Tibial artery (tissue), 4 donors: ENCODE measurements at places on chromosomes 13 and 19.

DNA sequence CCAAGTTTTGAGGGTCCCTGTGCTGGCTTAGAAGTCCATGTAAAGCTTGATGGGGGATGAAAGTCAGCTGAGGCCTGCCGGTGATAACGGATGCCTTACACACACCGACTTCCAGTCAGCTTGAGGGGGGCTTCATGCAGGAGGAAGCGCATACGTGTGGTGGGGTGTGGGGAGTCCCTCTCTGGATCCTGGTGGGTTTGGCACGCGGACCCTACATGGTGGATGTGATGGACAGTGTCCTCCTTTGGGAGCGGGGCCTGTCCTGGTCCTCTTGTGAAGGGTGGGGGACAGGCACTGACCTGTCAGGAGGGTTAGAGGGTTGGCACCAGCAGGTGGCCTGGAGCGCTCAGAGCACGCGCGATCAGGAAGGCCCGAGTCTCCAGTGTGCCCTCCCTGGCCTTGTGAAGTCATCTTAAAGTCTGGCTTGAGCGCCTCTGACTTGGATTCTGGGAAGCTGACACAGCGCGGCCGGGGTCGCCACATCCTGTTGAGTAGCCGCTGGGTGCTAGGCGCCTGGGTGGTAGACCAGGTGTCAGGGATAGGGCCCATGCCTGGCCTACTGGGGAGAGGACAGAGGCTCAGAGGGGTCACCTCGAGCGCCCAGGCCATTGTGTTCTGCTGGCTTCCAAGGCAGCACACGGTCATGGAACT lies 2.9 kb downstream of the DAZAP1 start:
- DNase-seq: no peak

GRCh38 chr19:6214881-6215541 lies 64.8 kb downstream of the MLLT1 start:
- DNase-seq: no peak

GRCh38 chr19:19224150-19224851 lies 12.5 kb downstream of the NCAN start:
- DNase-seq: no peak

DNA sequence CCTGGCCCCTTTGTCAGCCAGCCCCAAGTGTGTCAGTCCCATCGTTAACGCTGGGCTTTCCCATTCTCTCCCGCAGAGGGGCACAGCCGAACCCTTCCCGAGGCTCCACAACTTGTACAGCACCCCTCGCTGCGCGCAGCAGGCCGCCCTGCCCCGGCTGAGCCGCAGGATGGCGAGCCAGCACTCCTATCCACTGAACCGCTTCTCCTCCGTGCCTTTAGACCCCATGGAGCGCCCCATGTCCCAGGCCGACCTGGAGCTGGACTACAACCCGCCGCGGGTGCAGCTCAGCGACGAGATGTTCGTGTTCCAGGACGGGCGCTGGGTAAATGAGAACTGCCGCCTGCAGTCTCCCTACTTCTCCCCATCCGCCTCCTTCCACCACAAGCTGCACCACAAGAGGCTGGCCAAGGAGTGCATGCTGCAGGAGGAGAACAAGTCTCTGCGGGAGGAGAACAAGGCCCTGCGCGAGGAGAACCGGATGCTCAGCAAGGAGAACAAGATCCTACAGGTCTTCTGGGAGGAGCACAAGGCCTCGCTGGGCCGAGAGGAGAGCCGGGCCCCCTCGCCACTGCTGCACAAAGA lies 11.1 kb downstream of the CBY2 start:
- no peak for DNase-seq

- DNase-seq: no peak
These were observed 7.4 kb downstream of the CKM start for GRCh38 chr19:45315304-45315703.

GRCh38 chr19:4754248-4754647 lies 30.6 kb upstream of the DPP9 start:
- DNase-seq: no peak

DNA sequence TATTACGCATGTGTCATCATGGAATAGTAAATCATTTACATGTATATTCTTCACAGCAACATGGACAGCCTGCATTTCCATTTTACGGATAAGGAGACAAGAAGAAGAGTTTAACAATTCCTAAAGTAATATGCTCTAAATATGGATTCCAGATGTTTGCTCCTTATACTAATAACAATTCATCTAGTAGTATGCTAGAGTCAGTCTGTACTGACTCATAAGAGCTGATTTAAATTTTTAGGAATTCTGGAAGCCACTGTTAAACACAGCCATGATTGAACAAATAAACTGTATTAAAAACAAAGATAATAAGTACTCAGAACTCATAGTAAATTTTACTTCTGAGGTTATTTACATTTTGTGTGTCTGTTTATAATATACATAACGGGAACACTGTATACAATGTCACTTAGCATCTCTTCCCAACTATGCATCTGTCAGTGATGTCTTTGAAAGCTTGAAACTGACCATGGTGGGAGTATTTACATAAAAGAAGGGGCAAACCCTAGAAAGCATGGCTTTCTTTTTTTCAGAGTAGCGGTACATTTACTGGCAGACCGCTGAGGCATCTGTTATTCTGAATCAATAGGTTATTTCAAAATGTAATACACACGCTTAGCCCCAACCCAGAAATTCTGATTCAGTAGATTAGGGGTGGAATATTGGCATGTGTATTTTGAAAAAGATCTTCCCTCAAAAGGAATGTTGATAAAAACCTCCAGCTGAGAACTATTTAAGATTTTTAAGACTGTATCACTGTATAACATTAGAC lies 12.9 kb downstream of the ZC3H13 start:
- no peak for DNase-seq

DNA sequence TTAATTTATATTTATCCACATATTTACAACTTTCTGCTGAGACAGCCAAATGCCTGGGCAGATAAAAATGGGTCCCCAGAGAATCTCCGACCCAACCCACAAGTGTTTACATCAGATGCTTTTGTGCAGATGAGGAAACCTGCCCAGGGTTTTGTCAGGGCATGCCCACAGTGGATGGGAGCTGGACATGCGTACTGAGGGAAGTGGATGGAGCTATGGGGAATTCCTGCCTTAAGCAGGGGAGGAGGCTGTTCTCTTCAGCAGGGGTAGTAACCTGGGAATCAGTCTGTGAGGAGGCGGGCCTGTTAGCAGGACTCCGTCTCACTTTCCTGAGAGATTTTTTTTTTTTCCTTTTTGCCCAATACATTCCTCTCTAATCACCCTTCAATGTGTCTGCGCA lies 122.9 kb downstream of the RFC3 start:
- DNase-seq: no peak

DNA sequence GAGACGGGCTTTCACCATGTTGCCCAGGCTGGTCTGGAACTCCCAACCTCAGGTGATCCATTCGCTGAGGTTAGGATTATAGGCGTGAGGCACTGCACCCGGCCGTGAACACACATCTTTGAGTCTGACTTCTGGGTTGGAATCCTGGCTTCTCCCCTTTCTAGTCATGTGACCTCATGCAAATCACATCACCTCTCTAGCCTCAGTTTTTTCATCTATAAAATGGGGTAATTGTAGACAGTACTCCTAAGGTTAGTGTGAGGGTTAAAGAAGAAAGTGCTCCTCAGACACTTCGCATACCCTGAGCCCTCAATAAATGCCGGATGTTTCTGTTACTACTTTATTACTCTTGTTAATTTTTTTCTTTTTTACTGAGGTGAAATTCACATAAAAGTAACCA lies 55.4 kb downstream of the KCNC3 start:
- DNase-seq: no peak
